ENCODE measurements at places on chromosomes 11 and 22.
A peak's percentile ranks its signal among the peaks of the same experiment; 100 is the strongest.

DNA sequence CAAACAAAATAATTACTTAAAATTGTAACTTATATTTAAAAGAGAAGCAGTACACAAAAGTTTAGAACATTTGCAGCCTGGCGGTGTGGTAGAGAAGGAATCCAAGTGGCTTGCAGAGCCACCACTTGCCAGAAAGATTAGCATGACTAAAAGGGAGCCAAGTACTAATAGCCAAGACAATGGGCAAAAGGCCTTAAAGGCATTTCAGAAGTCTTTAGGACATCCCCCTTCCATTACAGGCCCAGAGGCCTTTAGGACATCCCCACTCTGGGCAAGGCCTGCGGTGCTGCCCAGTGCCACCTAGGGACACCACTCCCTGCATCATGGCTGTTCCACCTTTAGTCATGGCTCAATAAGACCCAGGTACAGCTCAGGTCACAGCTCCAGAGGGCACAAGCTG is 32.4 kb downstream of the TMEM225 start:
- no peak for DNase-seq

GRCh38 chr11:34602245-34602644 is 18.6 kb upstream of the EHF start:
- DNase-seq = no peak

GRCh38 chr11:115178705-115179104 is 325.5 kb downstream of the CADM1 start:
- DNase-seq = no peak

DNA sequence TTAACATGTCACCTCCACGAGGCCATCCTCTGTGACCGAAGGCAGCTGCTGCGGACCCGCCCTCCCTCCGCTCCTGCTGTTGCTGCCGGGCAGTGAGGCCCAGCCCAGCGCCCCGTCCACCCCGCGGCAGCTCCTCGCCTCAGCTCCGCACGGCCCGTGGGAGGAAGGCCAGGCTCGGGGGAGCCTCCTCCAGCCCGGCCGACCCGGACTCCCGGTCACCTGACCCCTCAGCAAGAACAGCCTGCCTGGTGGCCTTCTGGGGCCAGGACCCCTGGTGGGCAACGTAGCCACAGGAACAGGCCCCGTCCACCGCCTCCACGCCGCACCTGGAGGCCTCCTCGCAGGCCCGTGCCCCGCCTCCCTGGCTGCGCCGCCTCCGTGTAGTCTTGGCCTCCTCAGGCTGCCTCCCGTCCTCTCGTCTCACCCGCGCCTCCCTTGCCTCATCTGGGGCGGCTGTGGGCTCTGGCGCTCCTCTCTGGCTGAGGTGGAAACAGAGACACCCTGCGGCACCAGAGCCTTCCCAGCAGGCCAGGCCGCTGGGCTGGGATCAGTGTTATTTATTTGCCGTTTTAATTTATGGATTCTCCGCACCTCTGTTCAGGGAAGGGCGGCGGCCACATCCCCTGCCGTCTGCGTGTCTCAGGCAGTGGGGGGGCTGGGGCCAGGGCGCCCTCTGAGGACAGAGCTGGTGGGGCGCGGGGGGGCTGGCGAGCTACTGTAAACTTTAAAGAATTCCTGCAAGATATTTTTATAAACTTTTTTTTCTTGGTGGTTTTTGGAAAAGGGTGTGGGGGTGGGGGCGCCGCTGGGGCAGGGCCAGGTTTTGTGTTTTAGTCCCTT is 25.4 kb downstream of the MOB2 start:
- DNase-seq = peak; percentile 10

DNA sequence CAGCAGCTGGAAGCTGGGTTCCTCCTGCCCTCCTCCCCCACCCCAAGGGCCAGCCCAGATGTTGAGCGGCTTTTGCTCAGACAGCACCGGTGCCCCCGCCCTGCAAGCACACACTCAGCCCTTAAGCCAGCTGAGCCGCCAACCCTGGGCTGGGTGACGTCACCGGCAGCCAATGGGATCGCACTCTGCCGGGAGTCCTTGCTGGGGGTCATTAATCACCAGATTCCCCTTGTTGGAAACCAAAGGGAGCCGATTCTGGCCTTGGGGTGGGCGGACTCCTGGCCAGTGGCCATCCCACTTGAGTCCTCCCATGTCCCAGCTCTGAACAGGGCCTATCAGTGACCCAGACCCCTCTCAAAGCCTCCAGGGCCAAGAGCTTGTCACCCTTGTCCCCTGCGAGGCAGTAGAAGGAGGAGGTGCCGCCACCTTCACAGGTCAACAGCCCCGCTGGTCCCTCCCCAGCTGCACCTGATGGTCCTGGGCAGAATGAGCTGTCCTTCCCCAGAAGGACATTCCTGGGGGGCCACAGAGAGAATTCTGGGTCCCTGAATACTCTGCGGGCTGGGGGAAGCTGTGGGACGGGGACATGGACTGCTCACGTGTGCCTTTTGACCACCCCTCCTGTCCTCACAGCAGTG is 7.4 kb downstream of the DUSP8 start:
- no peak for DNase-seq

GRCh38 chr22:46250783-46251125 is 661 bp upstream of the CDPF1 start:
- DNase-seq = no peak

DNA sequence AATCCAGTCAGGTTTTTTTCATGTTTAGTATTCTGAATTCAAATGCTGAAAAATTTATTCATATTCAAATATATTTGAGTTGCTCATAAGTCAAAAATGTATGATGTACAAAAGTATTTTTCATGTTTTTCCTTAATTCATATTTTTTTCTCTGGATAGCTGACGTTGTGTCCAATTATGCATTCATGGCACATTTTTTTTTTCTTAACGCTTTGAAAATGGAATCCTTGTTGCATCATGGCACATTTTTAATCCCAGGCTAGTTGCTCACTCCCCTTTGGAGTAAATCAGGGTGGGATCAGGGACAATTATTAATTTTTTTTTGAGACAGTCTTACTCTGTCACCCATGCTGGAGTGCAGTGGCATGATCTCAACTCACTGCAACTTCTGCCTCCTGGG is 14.1 kb downstream of the BIRC3 start:
- no peak for DNase-seq

DNA sequence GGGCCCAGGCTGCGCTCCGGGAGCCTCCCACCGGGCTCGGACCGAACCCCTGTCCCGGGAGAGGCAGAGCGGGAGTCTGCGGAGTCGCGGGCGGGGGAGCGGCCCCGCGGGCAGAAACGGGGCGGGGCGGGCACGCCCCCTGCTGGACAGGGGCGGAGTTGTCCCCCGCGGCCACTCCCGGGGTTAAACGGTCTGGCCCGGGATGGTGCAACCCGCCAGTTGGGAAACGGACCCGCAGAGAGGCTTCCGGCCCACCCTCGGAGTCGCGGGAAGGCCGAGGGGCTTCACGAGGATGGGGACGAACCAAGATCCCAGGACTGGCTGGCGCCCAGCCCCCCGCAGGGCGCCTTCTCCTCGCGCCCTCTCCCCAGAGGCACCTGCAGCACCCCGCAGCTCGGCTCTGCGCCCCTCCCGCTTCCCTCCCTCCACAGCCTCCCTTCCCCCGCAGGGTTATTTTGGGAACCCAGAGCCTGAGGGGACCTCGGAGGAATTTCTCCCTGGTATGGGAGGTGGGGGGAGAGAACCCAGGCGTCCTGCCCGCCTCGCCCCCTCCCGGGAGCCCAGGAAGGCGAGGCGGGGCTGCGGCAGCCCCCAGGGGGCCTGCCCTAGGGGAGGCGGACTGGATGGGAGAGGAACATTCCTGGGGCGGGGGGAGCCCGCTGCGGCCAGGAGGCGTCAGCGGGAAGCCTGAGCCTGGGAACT is 902 bp downstream of the RASGRP2 start:
- DNase-seq = peak; percentile 50

- no peak for DNase-seq
Observed at GRCh38 chr11:79219186-79220045, 221.4 kb downstream of the TENM4 start.

GRCh38 chr11:104078245-104078644 is 41.8 kb downstream of the DDI1 start:
- no peak for DNase-seq

- DNase-seq = peak; percentile 67
Observed at GRCh38 chr11:65180877-65181568, 705 bp upstream of the CAPN1 start.

DNA sequence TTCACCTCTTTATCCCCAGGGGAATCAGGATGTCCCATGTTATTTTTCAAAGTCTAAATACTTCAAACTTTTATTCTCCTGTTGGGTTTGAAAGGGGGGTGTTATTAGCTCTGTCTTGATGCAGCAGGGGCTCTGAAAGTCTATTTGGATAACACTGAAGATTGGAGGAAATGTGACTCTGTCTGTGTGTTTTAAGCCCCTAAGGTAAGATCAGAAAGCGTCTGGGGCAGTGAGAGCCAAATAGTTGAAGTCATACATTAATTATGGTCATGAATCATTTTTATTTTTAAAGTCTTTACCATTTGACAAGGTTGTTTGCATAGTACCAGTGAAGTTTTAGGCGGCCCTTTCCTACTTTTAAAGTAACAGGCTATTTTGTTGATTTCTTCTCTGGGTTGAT is 139.0 kb downstream of the UVRAG start:
- no peak for DNase-seq

GRCh38 chr11:66467034-66467659 is 442 bp downstream of the PELI3 start:
- DNase-seq = peak; percentile 27

DNA sequence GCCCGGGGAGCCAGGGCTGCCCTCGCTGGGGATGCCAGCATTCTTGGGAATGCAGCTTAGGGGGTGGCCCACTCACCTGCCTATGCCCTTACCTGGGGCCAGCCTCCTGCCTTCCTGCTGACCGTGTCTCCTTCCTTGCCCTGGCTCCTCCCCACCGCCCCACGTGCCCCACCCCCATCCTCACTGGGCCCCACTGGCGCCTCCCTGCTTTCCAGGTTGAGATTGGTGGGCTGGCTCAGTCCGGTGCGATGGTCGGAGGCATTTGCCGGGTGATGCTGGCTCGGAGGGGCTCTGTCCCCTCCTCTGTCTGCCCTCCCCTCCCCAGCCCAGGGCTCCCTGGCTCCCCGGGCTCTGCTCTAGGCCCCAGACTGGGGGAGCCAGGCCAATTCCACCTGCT is 34.1 kb upstream of the GRAMD4 start:
- DNase-seq = no peak

- no peak for DNase-seq
Observed at GRCh38 chr22:49159711-49160110, 668.0 kb downstream of the BRD1 start.

DNA sequence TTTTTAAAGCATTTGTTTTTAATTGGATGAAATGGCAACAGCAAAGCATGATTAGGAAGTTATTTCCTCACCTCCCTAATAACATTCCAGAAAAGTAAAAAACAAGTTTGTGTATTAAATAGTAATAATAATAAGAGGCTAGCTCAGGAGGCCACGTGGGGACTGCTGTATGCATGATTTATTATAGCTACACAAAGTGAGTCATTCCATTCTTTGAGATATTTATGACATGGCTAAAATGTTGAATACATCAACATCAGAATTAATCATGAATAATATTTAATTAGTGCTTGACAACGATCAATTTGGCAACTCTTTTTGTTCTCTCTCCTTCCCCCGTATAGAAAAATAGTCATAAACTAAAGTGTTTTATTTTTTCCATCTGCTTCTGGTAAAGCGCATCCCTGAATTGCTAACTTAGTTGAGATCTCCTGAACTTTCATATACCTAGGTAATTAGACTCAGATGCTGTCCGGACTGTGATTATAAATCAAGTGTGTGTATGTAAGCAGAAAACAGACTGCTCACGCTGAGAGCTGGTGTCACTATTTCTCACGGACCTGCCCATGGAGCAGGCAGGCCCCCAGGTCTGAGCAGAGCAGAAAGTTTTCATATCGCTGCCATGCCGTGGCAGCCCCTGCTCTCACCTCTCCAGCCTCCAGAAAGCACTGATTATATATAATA is 125.7 kb downstream of the WT1 start:
- DNase-seq = no peak

GRCh38 chr11:120432056-120433018 is 79.2 kb upstream of the GRIK4 start:
- DNase-seq = no peak

DNA sequence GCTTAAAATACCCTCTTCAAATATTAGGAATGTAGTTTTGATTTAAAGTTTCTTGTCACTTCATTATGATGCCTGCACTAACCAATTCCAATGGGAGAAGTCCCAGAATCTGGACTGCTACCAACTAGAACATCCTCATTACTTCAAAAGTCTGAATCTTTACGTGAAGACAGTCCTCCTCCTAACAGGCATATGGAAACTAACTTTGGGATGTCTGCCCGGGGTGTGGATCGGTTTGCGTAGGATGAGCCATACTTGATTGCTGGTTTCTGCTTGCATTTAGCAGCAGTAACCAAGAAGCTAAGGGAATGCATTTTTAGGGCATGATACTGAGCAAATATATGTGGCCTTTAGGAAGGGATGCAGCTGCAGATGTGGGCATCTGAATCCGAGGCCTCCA is 177.1 kb downstream of the LRRC4C start:
- no peak for DNase-seq
